ENCODE measurements at places on chromosomes 11 and 22. TPM values are rescaled to one million over a fixed set of nuclear protein-coding genes. Genes with fewer than 3 reads are reported as not detected.

RFPL1 gene
- total RNA-seq: not detected

DCDC1 gene
- not detected for total RNA-seq

SRPRA gene
- total RNA-seq: 242 TPM

BTBD18 gene
- not detected for total RNA-seq

PKP3 gene
- total RNA-seq: not detected

OR51B2 gene
- not detected for total RNA-seq

PVALB gene
- not detected for total RNA-seq

C11orf97 gene
- total RNA-seq: not detected

MRGPRE gene
- total RNA-seq: not detected

NCAPH2 gene
- 209 TPM for total RNA-seq

RIC3 gene
- total RNA-seq: 34.8 TPM

- DNase-seq: no peak
Measured at GRCh38 chr22:36612458-36612857, 83.5 kb upstream of the EIF3D start.

- no peak for DNase-seq
Measured at GRCh38 chr11:14420223-14420622, 61.2 kb upstream of the RRAS2 start.

GRCh38 chr11:69201764-69202370 lies 46.1 kb downstream of the SMIM38 start:
- no peak for DNase-seq

DNA sequence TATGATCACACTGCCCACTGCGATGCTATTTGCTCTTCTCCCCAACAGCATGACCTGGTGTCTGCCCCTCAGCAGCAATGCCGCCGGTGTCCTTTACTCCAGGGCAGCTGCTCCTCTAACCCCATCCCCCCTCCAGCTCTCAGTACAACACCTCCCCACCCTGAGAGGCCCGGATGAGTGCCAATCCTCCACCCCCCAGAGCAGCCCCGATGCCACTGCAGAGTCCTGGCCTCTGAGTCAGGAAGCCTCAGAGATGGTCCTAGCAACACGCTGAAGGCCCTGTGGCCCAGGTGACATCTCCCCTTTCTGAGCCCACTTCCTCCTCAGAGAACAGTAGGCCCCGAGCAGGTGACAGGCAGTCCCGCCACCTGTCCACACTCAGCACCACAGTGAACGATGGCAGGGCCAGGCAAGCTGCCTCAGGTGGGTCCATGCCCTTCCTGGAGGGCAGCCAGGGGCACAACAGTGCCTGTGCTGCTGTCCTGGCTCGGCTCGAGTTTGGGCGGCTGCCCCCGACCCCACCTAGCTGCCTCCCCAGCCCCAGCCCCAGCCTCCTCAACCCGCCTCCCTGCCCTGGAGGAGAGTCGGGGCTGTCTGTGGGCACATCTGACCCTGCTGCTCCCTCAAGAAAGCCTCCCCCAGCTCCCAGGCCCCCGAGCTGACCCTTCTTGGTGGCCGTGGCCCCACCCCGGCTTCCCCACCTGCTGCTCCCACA lies 3.9 kb upstream of the NDUFS8 start:
- no peak for DNase-seq

DNA sequence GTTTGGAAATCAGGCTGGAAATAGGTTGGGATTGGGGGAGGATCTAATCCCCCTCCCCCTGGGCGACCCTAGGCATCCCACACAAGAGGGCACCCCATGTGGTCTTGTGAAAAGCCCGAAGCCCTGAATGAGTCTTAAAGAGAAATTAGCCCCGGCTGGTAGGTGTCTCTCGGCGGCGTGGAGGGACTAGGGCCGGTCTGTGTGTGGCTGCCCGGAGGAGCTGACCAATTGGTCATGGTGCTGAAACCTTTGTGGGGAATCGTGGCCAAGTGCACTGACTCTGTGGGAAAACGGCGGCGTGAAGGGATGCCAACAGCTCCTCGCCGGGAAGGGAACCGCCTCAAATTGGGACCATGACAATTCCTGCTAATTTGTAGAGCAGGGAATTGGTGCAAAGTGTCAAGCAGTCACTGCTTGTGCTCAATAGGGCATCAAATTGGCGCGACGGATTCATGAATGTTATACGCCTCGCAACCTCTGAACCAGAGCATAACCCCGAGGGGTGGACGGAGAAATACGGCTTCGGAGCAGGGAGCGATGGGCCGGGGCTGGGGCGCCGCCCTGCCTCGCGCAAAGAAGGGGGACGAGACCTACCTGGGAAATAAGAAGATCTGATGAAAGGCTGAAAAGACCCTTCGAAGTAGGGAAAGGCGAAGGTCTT lies 1.5 kb downstream of the DBX1 start:
- DNase-seq: no peak

GRCh38 chr11:70783356-70783755 lies 385.0 kb downstream of the CTTN start:
- DNase-seq: no peak

DNA sequence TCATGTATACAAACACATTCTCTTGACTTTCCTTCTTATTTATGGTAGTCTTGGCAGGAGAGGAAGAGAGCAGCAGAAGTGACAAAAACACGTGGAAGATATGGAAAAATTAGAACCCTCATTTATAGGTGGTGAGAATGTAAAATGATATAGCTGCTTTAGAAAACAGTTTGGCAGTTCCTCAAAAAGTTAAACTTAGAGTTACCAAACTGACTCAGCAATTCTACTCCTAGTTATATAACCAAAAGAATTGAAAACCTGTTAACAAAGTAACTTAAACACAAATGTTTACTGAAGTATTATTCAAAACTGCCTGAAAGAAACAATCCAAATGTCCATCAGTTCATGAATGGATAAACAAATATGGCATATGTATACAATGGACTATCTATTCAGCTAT lies 16.8 kb downstream of the NUCB2 start:
- no peak for DNase-seq

DNA sequence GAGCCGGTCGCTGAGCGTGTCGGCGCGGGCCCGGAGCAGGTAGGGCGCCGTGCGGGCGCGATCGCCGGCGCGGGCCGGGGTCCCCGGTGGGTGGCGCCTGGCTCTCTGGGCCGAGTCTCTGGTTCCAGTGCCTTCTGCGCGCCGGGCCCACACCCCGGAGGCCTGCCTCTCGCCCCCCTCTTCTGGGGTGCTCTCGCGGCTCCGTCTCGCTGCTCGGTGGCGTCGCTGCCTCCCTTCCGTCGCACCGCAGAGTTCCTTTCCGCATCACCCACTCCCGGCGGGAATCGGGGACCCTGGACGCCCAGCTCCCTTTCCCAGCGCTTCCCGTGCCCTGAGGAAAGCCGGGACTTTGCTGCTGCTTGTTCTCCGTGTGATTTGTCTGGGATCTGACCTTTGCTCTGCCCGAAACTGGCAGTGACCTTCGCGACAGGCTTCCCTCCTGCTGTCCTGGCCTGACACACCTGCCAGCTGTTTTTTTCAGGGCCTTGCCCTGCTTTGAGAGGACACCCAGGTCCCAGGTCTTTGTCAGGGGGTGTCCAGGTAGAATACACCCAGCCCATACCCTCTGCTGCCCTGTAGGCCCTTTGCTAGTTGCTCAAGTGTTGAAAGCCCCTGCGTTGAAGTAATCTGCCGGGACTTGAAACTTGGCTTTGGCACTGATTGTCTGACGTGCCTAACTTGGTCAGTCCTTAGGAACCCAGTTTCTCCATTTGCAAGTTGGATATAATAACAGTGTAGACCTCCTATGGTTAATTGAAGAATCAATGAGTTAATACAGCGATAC lies 711 bp downstream of the FDX1 start:
- DNase-seq: peak; percentile 54

DNA sequence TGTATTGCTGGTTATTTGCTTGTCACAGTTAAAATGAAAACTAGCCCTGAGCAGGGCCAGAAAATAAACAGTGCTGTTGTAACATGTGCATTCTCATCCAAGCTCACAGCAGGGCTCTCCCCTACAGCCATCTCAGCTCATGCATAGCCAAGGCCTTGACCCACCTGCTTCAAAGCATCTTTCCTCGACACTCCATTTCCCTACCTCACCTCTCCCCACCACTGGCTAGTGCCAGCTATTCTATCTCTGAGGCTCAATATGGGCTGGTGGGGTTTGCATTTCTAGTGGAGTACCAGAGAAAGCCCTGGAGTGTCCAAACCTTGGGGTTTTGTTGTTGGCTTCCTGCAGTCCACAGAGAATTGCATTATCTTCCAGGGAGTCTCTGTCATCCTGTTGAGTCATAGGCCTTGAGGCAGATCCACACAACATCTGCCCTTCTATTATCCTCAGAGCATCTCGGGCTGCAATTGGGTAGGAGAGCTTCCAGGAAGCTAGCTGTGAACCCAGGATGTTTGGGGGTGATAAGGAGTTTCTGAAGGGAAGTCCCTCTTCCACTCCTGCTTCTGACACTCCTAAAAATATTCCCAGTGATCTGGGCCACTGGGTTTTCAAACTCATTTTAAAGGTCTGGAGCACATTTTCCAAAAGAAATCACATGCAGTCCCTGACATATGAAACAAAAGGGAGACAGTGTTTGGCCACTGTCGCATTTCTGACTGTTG lies 36.1 kb upstream of the AMOTL1 start:
- DNase-seq: no peak

- DNase-seq: no peak
Measured at GRCh38 chr11:122100037-122100755, 15.8 kb downstream of the BLID start.

DNA sequence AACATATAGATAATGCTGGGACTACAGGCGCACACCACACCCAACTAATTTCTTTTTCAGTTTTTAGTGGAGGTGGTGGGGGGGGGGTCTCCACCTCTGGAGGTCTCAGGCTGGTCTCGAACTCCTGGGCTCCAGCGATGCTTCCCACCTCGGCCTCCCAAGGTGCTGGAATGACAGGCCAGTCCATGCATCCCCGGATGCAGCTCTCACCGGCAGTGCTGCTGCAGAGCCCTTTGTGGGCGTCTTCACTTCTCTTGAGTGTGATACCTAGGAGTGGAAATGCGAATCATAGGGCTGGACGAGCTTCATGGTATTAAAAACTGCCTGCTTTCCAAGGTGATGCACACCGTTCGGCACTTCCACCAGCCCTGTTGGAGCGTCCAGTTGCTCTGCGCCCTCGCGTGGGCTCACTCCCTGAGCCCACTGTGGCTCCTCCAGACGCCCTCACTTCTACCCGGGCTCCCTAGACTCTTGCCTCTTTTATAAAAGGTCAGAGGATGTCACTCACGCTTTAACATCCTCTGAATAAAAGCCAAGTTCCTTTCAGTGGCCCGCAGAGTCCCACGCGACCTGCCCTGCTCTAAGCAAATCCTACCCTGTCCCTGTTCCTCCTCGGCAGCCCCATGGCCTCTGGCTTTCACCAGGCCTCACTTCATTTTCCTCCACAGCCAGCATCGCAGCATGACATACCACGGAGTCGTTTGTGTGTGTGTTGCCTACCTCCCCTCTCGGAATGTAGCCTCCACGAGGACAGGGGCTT lies 837 bp upstream of the BID start:
- DNase-seq: peak; percentile 30

GRCh38 chr22:32044913-32045312 lies 1.9 kb downstream of the SLC5A1 start:
- DNase-seq: no peak

GRCh38 chr11:123286761-123287160 lies 91.7 kb upstream of the CLMP start:
- DNase-seq: no peak

- no peak for DNase-seq
Measured at GRCh38 chr11:8248786-8249185, 14.9 kb downstream of the LMO1 start.

DNA sequence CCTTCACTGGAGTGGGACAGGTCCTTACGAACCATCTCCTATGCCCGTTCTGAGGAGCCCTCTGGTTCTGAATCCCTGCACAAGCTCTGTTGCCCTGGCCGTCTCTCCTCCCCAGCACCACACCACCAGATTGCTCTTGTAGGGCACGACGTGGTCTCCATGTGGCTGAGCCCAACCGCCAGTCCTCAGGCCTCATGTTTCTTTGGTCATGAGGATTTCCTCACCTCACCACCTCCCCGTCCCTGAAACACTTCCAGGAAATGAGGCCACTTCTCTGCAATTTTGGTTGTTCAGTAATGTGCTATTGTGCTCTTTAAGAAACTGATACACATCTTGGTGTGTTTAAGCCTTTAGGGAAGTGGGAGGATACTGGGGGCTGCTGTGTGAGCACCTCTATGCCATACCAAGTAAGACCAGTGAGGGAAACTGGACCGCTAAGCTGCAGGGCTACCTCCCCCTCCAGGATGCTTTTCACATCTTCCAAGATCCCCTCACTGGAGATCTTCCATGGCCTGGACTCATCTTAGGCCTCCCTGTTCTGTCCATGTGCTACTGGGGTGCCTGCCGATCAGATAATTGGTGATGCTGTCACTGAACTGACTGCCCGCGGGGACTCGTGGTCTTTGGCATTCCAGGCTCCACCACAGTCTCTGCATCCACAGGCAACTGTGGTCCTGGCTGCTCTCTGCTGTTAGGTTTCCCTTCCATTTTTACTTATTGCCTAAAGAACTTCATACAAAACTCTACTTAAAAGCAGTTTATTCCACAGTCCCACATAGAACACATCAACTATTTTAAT lies 21.9 kb downstream of the DRICH1 start:
- no peak for DNase-seq

- DNase-seq: no peak
Measured at GRCh38 chr11:3088806-3089205, 31.6 kb upstream of the CARS1 start.

DNA sequence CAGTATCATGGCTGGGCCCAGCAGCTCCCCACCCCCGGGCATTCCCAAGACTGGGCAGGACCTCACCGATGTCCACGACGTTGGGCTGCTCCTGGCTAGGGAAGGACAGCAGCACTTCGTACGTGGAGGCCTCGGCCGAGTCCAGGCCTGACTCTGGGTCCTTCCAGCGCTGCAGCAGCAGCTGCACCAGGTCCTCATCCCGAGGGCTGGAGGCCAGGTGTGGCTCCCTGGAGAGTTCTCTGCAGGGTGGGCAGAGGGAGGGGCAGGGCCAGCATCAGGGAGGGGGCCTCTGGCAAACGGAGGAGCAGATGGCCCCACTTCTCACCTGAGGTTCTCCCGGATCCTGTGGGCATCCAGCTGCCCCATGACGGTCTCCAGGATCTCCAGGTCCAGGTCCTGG lies 341 bp downstream of the NAALADL1 start:
- no peak for DNase-seq

DNA sequence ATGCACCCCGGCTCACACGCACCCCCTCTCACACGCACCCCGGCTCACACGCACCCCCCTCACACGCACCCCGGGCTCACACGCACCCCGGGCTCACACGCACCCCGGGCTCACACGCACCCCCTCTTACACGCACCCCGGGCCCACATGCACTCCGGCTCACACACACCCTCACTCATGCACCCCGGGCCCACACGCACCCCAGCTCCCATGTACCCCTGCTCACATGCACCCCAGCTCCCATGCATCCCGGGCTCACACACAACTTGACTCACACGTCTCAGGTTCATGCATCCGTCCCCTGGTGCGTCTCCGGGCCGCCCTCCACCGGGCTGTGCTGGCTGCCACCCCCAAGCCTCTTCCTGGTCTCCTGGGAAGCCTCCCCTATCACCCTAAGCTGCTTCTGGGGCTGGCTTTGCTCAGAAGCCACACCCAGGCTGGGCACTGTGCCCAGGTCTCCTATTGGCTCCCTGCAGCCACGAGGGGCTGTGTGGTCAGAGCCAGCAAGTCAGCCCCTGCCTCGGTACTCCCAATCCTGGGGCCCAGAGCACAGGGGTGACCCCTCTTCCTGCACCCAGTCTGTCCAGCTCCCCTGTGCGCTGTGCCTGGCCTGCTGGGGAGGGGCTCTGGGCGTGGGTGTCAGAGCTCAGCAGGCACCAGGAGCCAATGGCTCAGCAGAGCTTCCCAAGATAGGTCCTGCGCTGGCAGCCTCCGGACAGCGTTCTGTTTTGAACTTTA lies 16.9 kb downstream of the TSPAN4 start:
- no peak for DNase-seq

- DNase-seq: no peak
Measured at GRCh38 chr11:36097219-36097650, 153.4 kb downstream of the LDLRAD3 start.

Data from CD8-positive, alpha-beta T cell (primary cell).